ENCODE measurements at places on chromosomes 4 and X.

GRCh38 chr4:180164799-180165198 lies 2078.4 kb upstream of the TENM3 start:
- DNase-seq: no peak

- DNase-seq: no peak
Measured at GRCh38 chr4:182042945-182043344, 200.3 kb upstream of the TENM3 start.

- no peak for DNase-seq
Measured at GRCh38 chrX:46991664-46992063, 79.4 kb downstream of the JADE3 start.

DNA sequence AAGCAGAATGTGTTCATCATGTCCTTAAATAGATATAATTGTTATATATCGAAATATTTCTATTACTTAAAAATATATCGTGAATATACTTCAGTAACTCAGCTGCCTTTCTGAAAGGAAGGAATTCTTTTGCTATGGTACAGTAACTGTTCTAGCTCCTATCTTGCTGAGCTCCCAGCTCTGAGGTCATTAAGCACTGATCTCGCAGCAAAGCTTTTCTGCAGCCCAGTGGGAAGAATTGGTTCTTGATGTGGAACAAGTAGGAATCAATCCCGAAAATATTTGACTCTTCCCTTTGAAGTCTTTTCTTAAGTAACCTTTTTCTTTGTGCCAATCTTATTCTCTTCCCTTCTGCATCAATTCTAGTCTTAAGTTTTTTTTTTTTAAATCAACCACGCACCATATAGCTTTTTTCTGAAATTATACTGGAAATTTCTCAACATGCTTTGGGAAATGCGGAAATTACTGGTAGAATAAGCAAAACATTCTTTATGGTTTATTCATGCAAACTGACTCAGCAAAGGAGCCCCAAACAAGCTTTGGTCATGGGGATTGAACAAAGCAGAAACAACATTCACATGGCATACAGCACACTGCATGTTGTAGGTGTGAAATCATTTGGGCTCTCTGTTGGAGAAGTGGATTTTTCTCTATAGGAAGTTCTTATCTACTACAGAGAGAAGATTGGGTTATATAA lies 428.9 kb upstream of the GNPDA2 start:
- no peak for DNase-seq

GRCh38 chr4:15958562-15958961 lies 4.4 kb downstream of the FGFBP2 start:
- peak; percentile 32 for DNase-seq

- DNase-seq: no peak
Measured at GRCh38 chr4:119626420-119626819, 2.2 kb downstream of the PDE5A start.

DNA sequence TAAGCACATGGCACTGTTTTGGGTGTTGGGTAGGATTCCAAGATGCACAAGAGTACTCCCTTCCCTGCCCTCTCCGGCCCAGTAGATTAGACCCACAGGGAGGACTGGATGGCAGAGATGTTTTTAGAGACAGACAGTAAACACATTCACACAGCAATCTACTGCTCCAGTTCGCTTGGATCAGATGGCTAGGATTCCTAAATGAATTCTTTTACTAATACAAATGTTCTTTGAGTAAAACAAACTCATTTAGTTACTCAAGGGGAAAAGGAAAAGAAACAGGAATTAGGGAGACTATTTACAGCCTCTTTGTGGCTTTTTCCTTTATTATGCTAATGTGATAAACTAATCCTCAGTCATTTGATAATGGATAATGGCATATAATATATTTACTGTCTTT lies 5.9 kb downstream of the SNX25 start:
- DNase-seq: no peak

DNA sequence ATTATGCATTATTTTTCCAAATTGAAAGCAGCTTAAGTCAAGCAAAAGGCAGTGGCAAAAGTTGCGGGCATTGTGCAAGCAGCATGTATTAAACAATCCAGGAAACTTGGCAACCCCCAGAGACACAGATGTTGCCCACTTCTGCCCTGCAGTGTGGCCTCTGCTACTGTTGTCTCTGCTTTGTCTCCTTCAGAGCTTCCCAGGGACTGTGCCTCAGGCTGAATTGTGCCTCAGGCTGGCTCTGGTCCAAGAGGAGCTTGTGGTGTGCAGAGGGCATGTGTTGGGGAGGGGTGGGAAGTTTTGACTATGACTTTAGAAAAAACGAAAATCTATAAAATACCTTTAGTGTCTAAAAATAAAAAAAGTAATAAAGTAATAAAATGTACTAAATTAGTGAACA lies 201.4 kb downstream of the CCSER1 start:
- DNase-seq: no peak

DNA sequence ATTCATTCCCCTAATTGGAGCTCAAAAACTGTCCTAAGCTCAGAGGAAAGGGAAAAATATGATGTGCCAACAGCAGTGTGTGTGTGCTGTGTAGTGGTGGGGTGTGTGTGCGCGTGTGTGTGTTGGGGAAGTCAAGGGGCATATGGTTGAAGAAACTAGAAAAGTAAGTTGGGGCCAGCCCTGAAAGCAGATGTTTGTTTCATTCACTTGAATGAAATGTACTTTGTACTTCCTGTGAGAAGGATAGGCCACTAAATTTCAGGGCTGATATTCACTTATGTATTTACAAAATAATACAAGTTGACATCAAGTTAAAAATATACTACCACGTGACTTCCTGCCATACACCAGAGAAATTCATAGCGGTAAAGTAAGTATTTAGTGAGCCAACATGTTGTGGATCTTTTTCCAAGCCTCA lies 151.3 kb upstream of the JADE1 start:
- no peak for DNase-seq

DNA sequence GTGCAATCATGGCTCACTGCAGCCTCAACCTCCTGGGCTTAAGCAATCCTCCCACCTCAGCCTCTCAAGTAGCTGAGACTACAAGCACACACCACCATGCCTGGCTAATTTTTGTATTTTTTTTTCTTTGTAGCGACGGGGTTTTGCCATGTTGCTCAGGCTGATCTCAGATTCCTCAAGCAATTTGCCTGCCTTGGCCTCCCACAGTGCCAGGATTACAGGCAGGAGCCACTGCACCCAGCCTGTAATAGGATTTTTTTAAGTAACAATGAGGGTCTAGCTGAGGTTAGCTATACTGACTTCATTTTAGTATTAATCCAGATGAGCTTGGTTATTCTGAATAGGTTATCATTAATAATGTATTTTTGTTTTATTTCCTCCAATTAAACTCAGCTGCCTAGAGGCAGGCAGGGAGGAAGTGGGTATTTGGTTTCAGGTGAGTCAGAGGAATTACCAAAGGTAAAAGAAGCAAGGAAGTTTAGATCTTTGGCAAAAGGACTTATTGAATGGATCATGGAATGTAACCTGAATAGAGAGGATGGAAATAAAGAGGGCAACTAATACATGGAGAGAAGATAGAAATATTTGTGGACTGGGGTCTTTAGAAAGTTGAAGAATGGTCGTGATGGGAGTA lies 1023.3 kb upstream of the TENM3 start:
- DNase-seq: no peak

DNA sequence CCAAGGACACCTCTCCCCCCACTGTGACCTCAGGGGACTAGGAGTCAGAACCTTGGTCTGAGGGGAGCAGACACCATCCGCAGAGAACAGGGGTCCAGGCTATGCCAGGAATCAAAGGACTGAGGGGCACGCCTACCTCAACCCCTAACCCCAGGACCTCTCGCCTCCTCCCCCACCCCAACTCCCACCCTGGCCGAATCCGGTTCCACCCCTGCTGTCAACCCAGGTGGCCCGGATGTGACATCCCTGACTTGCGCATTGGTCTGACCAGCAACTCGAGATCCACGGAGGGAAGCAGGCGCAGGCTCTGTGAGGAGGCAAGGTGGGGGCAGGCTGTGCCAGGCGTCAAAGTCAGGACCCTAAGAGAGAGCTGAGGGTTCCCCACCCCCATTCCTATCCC lies 468 bp upstream of the MAGEA4 start:
- no peak for DNase-seq

DNA sequence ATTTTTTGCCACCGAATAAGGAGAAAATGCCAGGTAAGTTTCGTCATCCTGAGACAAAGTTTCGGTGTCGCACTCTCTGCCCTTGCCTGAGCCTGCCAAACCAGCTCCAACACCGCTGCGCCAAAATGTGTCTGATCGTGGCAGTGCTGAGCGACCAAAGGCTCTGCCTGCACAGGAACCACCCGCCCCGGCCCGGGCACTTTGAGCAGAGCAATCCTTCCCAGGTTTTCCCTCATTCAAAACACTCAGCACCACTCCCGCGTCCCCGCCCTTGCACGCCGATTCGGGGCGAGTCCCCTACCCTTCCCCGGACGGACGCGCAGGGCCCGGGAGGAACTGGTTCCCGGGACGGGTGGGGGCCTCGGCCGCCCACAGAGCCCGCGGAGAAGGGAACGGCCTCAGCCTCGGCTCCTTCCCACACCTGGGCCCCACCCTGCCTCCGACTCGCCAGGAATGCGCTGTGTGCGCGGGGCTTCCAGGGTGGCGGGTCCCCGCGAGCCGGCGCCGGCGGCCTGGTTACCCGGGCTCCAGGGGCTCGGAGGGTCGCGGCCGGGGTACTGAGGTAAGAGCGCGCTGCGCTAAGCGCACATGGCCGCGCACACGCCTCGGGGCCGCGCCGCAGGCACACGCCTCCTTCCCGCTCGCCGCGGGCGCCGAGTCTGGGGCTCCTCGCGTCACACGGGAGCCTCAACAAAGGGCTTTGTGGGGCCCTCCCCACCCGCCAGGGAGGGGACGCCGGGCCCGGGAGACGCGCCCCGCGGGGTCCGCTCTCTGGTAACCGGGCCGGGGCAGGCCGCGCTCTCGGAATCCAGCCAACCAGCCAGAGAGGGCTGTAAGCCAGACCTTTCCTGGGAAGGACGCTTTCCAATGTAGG lies at the start of gene C4orf36:
Gene C4orf36 (minus strand): TSS at position 661 of the 874 bp plus-strand sequence. CDS start 902 bp downstream, outside the sequence.
- peak; percentile 2 for DNase-seq

GRCh38 chrX:9087271-9088040 lies 53.5 kb upstream of the FAM9B start:
- no peak for DNase-seq
